ENCODE measurements at places on chromosomes 5 and 9.

GRCh38 chr5:16612007-16612406, 4.8 kb downstream of the RETREG1 start:
- DNase-seq: no peak

DNA sequence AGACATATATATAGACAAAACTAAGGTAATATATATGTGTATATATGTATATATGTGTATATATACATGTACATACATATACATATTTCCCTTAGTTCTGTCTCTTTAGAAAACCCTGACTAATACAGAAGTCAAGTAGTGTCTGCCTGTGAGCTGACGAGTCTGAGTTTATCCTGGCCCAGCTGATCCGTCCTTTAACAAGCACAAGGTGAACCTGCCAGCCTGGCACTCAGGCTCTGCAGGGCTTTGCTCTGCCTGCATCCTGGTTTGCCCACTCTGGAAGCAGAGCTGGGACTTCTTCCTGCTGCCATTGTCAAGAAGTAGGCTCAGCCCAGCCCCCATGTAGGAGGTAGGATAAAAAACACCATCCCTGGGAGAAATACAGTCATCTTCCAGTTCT, 388.0 kb downstream of the ICE1 start:
- no peak for DNase-seq

GRCh38 chr5:163964671-163965070, 459.3 kb downstream of the MAT2B start:
- DNase-seq: no peak

DNA sequence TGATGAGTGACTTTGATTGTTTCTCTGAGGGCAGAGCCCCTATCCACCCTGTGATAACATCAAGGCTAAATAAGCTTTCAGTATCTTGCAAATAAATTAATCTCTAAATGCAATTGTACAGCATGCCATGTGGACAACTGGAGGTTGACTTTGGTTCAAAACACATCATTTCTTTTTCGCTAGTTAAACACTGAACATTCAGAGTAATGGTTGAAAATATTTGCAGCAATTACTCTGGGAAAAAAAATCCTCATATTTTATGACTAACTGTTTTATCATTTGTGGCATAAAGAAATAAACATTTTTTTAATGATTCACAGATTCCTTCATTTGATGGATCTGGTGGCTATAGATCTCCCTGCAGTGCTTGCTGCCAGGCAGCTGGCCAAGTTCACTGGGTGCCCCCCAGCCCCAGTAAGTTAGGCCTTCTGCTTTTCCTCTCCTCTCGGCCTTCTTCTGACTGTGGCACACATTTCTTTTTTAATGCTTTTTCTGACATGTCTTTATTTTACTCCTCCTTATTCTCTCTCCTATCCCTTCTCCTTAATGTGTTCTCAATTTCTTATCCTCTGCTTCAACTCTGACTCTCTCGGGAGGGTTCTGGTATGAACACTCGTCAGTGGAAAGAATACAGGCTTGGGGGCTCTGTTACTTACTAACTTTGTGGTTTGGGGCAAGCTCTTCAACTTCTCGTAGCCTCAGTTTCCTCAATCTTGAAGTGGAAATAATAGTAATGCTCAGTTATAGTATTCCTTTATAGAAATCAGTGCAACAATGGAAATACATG, 69.6 kb downstream of the ADAMTSL1 start:
- DNase-seq: no peak

DNA sequence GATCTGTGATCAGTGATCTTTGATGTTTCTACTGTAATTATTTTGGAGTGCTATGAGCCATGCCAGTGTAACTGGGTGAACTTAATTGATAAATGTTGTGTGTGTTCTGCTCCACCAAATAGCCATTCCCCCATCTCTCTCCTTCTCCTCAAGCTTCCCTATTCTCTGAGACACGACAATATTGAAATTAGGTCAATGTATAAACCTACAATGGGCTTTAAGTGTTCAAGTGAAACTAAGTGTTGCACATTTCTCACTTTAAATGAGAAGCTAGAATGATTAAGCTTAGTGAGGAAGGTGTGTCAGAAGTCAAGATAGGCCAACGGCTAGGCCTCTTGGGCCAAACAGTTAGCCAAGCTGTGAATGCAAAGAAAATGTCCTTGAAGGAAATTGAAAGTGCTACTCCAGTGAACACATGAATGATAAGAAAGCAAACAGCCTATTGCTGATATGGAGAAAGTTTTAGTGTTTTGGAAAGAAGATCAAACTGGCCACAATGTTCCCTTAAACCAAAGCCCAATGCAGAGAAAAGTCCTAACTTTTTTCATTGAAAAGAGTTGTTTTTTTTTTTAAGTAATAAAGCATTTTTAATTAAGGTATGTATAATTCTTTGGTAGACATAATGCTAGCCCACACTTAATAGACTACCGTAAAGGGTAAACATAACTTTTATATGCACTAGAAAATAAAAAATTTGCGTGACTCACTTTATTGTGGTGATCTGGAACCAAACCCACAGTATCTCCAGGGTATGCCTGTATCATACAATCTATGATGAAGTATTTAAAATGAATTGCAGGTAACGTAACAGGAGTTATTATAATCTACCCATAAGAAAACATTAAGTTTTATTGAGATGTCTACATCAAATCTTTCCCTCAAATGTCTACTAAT, 42.5 kb upstream of the ALDH1A1 start:
- DNase-seq: no peak

- no peak for DNase-seq
These were observed 62.8 kb downstream of the MAP1B start for GRCh38 chr5:72170101-72170500.

DNA sequence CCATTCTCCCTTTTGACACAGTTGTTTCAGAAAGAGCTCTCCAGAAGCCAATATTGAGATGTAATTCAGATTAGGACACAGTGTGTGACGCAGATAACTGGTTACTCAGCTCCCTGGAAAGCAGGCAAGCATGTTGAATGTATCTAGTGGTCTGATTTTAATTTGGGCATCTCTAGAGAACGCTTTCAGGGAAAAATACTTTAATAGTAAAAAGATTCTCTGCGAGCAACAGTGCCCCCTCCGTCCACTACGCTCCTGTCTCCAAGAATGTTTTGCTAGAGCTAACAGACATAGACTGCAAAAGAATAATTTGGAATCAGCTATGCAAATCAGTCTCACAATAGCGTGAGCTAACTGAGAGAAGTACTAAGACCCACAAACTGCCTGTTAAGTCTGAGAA, 23.3 kb downstream of the CFAP90 start:
- no peak for DNase-seq

GRCh38 chr5:149317281-149318048, 27.8 kb upstream of the GRPEL2 start:
- DNase-seq: peak; percentile 10
